Stimulated activated CD4-positive, alpha-beta T cell treated with anti-CD3 and anti-CD28 coated beads, Interleukin-1b, Interleukin-23, amount 100 ng/mL, for 1 hour (primary cell): ENCODE measurements at places on chromosomes 3 and 15.

DNA sequence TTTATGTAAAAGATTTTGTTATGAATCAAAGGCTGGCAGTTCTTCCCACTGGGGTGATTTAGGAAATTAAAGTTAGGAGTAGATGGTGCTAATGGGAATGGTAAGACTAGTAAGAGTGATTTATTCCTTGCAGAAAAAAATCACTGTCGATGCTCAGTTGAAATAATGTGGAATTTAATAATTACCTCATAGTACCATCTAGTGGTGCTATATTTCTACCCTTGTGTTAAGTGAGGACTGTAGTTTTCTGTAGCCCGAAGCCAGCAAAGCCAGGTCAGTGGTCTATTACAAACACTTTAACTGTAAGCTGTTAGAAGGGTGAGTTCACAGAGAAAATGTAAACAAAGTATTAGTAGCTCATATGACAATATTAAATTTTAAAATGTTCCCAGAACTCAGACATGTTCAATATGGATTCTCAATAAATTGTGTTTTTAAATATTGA is 39.5 kb upstream of the GOLGA8J start:
- DNase-seq, result no peak

DNA sequence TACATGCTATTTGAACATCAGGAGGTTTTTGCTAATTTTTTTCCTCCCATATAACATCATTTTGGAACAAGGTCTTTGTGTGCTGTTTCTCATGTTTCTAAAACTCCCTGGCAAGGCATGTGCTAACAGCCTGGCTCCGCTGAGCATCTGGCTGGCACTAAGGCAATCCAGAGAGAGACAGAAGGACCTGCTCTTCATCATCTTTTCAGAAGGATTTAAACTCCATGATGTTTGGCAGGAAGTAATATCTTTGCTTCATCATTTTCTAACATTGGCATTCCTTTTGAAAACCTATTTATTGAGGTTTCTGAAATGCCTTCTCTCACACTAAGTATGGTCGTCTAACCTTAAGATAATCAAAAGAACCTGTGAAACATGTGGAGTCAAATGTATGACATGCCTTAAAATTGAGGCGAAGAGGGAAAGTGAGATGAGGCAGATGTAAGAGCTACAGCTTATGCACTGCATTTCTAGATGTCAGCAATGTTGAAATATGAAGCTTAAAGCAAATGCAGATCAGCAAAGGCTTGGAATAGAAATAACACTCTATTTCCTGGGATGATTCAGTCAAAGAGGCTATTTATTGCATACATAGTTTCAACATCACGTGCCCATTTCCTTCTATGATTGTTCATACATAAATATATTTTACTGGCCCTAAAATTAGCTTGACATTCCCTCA is 592.0 kb downstream of the ZNF385D start:
- no peak for DNase-seq

GRCh38 chr3:66712210-66712609 is 211.4 kb upstream of the LRIG1 start:
- no peak for DNase-seq

DNA sequence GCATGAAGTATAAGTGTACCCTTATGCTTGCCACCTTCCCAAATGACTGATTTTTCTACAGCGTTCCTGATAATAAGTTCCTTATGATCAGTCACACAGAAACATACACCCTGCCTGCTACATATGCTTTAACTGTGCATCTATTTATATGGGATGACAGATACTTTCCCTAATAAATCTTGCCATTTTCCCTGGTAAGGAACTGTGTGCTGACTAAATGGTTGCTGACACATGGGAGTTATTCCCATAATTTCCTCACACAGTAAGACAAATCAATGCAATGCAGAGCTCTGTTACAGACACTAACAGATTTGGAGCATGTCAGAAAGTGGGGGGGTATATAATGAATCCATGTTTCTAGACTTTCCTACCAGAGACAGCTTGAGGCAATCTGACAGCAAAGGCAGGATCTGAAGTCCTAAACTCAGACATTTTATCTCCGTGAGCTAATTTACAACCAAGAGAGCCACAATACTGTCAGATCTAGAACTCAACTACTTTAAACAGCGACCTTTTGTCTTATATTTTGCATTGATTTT is 86.9 kb upstream of the TCF12 start:
- no peak for DNase-seq

- no peak for DNase-seq
Measured at GRCh38 chr3:194851254-194851653, 165.6 kb downstream of the FAM43A start.

- DNase-seq, result no peak
Measured at GRCh38 chr3:127959873-127960272, 44.8 kb downstream of the KBTBD12 start.

DNA sequence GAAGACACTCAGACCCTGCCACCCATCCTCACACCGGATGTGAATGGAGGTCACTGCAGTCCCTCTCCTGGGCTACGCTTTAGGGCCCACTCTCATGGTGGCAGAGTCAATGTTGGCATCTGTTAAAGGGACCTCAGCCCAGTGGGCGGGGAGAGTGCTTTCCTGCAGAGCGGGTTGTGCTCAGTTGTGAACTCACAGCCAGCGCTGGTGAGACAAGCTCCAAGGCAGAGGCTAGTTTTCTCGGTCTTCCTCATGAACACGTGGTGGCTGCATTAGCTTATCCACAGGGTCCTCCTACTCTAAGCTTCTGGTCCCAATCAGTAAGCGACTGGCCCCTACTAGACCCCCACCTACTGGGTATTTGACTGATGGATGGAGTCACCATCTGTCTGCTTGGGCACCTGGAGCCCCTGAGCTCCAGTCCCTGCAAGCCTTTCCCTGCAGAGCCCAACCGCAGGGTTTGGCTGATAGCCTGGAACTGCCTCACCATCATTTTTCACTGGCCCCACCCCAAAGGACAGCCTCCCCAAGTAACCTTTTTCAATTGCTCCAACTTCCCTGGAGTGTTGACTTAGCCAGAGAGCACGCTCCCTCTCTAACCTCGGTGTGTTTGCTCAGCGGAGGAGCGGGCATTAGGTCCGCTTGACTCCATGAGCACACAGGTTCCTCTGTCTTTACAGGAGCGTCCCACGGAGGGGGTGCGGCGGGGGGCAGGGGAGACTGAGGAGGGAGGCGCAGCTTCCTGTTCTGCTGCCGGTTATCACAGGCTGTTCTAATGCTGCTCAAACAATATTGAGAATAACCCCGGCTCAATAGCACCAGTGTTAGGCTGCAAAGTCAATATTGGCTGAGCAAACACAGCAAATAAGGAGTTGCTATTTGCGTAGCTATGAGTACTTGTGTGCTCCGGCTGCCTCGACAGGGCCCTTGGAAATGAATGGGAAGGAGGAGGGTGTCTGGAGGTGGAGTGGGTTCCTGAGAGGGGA is 141.7 kb downstream of the RPLP1 start:
- DNase-seq, result no peak

DNA sequence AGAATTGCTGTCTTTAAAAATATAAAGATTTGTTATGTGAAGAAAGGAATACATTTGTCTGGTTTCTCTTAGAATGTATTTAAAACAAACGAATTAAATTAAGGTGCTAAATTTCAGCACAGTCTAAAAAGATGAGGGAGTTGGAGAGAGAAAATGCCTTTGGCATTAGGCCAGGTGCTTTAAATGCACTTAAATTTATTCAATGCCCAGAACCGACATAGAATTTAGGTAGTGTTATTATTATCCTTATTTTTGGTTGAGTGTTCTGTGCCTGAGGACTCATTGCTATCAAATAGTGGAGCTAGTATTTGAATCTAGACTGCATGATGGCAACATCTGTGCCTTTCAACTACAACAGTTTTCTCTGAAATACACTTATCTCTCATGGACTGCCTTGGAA is 287.5 kb downstream of the RBMS3 start:
- DNase-seq, result no peak

DNA sequence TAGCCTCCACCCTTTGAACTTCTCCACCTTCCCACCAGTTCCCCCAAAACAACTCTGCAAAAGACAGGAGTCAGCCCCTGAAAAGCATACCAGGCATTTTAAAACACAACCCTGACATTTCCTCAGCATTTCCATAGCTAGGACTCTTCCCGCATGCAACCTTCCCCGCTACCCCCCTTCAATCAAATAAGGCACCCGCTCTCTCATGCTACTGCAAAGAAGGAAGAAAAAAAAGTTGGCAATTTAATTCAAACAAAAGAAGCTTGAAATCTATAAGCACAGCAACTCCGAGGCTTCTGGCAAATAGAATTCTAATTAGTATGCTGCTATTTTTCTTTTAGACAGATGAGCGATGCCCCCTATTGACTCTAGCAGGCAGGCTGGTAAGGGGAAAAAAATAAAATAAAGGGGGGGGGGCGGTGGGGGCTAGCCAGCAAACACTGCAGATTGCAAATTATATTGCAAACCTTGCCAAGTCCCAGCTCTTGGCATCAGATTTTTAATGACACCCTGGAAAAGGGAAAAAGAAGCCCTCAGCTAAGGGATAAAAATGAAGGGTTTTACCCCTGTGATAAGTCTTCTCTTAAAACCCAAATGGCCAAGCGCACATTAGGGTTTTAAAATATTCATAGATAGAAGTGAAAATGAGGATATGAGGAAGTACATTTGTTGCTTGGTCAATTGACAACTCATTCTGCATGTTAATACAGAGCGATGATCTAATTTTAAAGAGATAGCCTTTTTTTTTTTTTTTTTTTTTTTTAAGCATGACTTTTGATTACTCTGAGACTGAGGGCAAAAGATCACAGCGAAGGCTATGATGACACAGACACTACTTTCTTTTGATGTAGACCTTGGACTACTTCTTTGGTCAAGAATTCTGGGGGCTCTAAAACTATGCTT is 255.2 kb downstream of the NR2F2 start:
- DNase-seq, result no peak

DNA sequence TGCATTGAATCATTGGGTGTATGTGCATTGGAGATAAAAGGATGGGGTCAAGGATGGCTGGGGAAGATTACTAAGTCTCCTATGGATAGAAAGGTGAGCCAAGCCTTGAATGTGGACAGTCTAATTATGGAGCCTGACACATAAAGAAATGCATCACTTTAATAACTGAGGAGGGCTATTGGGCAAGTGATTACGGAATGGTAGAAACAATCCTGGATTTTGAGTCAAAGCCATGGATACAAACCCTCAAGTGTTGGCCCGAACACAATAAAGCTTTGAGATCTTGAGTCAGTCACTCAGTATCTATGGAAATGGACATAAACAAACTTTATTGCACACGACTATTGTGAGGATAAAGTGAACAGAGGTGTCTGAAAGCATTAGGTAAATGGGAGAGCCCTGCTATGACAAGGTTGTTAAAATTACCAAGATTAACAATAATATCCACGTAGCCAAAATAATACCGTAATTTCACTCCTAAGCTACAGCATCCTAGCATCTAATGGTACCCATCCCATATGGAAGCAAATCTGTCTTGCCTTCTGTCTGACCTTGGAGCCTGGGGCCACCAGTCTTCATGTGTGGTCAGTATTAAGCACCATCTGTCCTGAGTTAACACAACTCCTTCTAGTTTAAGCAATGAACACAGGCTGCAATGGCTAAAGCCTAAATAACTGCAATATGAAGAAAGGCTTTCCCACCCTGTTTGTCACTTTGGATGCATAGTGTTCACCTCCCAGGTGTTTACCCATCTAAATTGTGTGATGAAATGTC is 136.9 kb upstream of the PRICKLE2 start:
- no peak for DNase-seq

DNA sequence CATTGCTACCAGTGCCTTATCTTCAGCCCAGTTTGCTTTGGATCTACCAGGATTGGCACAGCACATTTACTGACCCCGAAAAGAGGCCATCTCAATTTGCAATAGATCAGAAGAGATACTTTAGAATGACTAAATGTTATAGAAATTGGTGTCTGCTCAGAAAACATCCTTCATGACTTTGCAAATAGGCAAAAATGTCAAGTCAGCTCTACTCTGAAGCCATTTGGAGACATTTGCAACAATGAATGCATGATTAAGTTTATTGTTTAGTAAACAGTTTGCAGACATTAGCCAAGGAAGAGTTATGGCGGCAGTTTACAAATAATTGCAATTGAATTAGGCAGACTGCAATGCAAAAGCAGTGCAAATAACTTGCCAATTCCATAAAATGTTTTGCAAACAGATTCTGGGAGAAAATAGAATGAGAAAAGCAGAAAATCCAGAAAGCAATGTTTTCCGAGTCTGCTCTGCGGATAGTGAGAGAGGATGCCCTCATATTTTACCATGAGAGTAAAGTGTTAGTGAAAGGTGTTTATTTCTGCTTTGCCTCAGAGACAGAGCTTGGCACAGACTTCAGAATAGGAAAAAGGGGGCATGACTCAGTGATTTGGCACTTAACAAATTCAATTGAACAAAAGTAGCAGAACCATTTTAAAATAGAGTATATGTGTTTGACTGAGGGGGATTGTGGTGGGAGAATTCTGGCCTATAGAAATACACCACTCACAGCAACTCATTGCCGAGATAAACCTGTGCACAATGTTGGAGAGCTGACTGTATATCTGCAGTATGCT is 334.9 kb upstream of the NR2F2 start:
- no peak for DNase-seq

DNA sequence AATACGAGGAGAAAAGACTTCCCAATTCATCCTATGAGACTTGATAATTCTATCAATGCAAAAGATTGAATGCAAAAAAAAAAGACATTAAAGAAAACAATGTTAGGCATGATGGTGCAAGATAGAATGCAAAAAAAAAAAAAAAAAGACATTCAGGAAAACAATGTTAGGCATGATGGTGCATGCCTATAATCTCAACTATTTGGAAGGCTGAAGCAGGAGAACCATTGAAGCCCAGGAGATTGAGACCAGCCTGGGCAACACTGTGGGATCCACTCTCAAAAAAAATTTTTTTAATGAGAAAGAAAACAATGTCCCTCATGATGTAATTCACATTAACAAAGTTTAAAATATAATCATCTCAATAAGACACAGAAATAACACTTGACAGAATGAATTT is 75.9 kb downstream of the MYO9A start:
- no peak for DNase-seq

GRCh38 chr3:16132190-16132589 is 42.3 kb upstream of the GALNT15 start:
- no peak for DNase-seq

- no peak for DNase-seq
Measured at GRCh38 chr3:112381673-112382542, 49.0 kb downstream of the CD200 start.

DNA sequence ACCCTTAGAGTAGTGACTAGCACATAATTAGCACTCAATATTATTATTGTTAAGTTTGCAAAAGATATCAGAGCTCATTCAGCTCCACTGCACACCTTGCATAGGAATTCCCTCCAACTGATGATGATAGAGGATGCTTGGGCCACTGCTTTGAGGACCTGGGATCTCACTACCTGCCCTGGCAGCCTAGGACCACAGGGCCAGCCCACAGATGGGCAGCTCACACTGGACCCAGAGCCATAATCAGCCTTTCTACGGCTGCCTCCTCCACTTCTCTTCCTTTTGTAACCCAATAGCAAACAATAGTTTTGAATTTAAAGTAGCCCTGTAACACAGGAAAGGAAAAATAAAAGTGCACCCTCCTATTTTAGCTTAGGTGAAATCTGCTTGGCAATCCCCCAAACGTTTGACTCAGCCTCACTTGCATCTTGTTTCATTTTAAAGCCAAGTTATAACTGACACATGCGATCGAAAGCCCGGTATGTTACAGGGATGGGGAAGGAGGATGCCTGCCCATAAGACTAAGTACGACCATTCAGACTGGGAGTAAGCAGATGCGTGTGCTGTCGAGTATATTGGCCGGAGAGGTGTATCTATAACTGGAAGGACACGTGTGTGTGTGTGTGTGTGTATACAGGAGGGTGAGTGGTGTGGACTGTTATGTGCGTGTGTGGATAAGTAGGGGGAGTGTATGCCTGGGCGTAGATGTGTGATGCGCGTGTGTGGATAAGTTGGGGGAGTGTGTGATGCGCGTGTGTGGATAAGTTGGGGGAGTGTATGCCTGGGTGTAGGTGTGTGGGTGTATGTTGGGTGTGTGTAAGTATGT is 65.9 kb downstream of the CPN2 start:
- DNase-seq, result no peak
